ENCODE measurements at places on chromosomes 3 and 15.

GRCh38 chr3:144744473-144744872 lies 772.9 kb downstream of the DIPK2A start:
- H3K36me3 ChIP-seq = no peaks in the 10 kb centered on the region
- H3K4me3 ChIP-seq = no peak overlapping the region
- H3K27ac ChIP-seq = no peak overlapping the region
- H3K27me3 ChIP-seq = no peaks in the 10 kb centered on the region
- H3K4me1 ChIP-seq = no peaks in the 10 kb centered on the region
- no peak for DNase-seq

- no peaks in the 10 kb centered on the region for H3K4me1 ChIP-seq
- DNase-seq = no peak
- no peaks in the 10 kb centered on the region for H3K36me3 ChIP-seq
- H3K4me3 ChIP-seq = no peak overlapping the region
- no peak overlapping the region for H3K27ac ChIP-seq
These were observed 567.1 kb downstream of the EDEM1 start for GRCh38 chr3:5754602-5755001.

DNA sequence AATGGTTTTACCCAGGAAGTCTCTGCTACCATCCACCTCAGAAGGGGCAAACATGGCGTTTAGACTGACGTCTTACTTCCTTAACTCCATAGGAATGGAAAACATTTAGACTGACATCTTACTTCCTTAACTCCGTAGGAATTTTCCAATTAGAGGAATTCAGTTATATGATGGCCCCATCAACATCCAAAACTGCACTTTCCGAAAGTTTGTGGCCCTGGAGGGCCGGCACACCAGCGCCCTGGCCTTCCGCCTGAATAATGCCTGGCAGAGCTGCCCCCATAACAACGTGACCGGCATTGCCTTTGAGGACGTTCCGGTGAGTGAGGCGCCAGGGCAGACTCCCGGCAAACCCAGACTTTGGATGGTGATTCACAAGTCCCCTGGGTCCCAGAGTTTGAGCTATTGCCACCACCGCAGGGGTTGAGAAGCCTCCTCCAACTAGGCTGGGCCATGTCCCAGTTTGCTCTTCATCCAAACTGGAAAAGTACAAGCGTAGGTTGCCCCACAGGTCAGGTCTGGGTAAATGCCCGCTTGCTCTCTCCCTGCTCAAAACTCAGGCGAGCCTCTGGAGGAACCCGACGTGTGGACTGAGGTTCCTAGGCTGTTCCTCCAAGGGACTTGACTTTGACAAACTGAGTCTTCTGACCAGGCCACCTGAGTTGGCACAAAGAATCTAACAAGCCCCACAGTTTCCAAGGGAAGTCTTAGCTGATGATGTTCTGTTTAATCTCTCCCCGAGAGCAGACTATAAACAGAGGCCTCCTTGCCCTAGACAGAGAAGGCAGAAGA lies 57.7 kb downstream of the MESD start:
- no peak overlapping the region for H3K27ac ChIP-seq
- H3K27me3 ChIP-seq = no peaks in the 10 kb centered on the region
- DNase-seq = no peak

GRCh38 chr3:32975891-32976595 lies 24.6 kb downstream of the CCR4 start:
- no peak for DNase-seq
- H3K27ac ChIP-seq = no peak overlapping the region
- no peaks in the 10 kb centered on the region for H3K36me3 ChIP-seq
- no peaks in the 10 kb centered on the region for H3K27me3 ChIP-seq

DNA sequence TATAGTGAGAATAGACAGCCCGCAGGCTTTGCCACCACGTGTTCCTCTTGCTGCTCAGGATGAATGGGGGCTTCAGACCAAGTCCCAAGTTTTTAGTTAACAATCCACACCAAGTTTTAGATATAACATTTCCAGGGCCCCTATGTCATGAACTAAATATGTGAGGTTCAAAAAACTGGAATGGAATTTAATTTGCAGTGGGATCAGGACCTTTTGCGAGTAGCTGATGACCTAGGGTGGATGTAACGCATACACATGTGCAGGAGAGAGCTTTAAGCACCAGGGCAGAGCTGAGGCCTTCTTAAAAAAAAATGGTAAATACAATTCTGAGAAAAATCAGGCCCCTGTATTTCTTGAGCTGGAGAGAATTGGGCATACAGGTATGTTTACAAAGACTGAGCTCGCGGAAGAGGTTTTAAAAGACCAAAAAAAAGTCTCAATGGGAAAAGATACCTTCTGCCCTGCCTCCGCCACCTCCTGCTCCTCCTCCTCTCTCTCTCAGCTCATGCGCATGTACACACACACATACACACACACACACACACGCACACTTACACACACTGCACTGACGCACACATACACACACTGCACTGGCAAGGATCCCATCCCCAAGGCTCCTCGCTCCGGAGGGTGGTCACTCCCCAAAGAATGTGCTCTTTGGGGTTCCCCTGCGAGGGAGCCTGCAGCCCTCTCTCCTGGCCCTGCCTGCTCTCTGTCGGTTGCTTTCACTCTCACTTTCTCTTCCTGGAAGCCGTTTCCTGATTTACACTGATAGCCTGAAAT lies 48.2 kb upstream of the IGF1R start:
- H3K27me3 ChIP-seq = no peaks in the 10 kb centered on the region
- peak overlapping the region; percentile 11 for H3K27ac ChIP-seq
- H3K36me3 ChIP-seq = no peaks in the 10 kb centered on the region
- no peak for DNase-seq

DNA sequence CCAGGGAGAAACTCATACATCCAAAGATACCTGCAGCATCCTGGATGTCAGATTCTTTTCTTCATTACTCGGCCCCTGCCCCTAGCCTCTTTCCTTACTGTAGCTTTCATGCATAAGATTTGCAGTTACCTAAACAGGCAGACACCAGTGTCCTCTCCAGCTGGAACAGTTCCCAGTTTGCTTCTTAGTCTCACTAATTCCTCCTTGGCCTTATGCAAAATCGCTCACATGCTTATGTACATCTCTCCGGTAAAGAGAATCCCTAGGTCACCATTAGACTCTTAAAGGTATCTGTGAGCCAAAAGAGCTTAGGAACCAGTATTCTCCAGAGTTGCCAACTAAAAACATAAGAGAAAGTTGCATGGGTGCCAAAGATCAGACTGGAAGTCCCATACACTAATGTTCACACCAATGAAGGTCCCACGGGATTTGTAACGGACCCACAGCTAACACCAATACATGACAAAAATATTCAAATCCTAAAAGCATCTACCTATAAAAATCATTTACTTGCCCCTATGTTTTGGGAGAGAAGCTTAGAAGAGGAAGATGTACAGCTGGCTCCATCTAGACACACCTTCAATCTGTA lies 66.6 kb downstream of the CBLB start:
- no peaks in the 10 kb centered on the region for H3K27me3 ChIP-seq
- no peak for DNase-seq
- H3K36me3 ChIP-seq = no peaks in the 10 kb centered on the region
- H3K4me1 ChIP-seq = peaks cover 36% of the 10 kb centered on the region

DNA sequence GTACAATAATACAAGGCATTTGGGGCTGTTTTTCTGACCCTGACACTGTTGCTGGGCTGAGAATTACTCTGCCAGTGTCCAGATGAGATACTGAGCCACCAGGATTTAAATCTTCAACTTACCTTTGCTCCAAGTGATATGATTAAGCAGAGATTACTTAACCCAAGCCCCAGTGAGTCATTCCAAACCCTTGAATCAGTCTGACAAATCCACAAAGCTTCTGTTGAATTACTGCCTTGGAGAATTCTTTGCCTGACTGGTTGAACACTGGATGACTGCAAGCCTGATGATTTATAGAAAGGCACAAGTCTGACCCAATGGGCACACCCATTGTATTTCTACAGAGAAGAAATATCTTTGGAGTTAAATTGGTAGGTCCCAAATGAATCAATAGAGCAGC lies 88.2 kb upstream of the TSC22D2 start:
- peak overlapping the region; percentile 43 for H3K27ac ChIP-seq
- no peaks in the 10 kb centered on the region for H3K36me3 ChIP-seq
- H3K4me1 ChIP-seq = peaks cover 12% of the 10 kb centered on the region
- peak; percentile 94 for DNase-seq
- H3K27me3 ChIP-seq = no peaks in the 10 kb centered on the region

DNA sequence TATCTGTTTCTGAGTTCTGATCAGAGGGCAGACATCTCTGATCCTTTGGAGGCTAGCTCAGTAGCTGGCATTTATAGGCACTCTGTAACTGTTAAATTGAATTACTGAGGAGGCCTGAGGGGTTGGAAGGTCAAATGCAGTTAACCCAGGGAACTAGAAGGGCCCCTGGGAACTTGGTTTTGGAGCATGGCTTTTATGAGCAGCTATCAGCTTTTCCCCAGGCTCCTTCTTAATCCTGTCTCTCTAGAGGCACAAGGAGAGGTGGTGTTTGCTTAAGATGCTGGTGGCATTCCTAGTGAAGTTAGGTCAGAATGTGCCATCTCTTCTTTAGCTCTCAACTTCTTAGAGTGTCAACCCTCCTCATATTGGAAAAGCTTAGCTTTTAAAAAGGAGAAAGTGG lies 128.9 kb downstream of the LPP start:
- DNase-seq = no peak
- H3K27ac ChIP-seq = no peak overlapping the region
- no peaks in the 10 kb centered on the region for H3K27me3 ChIP-seq
- H3K36me3 ChIP-seq = no peaks in the 10 kb centered on the region
- H3K4me3 ChIP-seq = no peak overlapping the region

GRCh38 chr15:69128667-69129311 lies 31.6 kb upstream of the GLCE start:
- no peak for DNase-seq
- H3K27me3 ChIP-seq = no peaks in the 10 kb centered on the region
- no peaks in the 10 kb centered on the region for H3K36me3 ChIP-seq
- no peak overlapping the region for H3K27ac ChIP-seq

DNA sequence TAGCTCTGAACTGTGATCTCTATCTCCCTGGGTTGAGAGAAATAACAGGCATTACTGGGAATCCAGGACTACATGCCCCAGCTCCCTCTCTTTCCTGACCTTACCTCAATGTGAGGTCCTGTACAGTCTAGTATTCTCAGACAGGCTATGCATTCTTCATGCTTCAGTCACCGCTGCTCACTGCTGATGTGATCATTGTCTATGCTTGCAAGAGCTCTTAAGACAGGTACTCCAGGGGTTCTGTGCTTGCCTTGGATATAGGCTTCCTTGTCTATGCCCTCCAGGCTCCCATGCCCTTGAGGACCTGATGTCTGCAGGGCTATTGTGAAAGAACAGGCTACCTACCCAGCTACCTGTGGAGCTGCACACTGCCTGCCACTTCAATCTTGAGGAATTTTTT lies 183.6 kb downstream of the MBNL1 start:
- H3K27me3 ChIP-seq = no peaks in the 10 kb centered on the region
- peaks cover 9% of the 10 kb centered on the region for H3K36me3 ChIP-seq
- no peak overlapping the region for H3K4me3 ChIP-seq

GRCh38 chr15:25903024-25903581 lies 40.0 kb upstream of the ATP10A start:
- H3K4me1 ChIP-seq = no peaks in the 10 kb centered on the region
- H3K27me3 ChIP-seq = no peaks in the 10 kb centered on the region
- no peak overlapping the region for H3K27ac ChIP-seq
- no peaks in the 10 kb centered on the region for H3K36me3 ChIP-seq
- no peak for DNase-seq

- no peaks in the 10 kb centered on the region for H3K27me3 ChIP-seq
- H3K27ac ChIP-seq = no peak overlapping the region
- no peak for DNase-seq
- H3K4me1 ChIP-seq = no peaks in the 10 kb centered on the region
- H3K4me3 ChIP-seq = no peak overlapping the region
These were observed 758.4 kb upstream of the ROBO1 start for GRCh38 chr3:80526153-80526552.

GRCh38 chr3:3745693-3746092 lies 53.5 kb upstream of the LRRN1 start:
- no peaks in the 10 kb centered on the region for H3K36me3 ChIP-seq
- no peak overlapping the region for H3K27ac ChIP-seq
- no peak overlapping the region for H3K4me3 ChIP-seq
- H3K27me3 ChIP-seq = no peaks in the 10 kb centered on the region
- no peak for DNase-seq

- no peak for DNase-seq
- peaks cover 9% of the 10 kb centered on the region for H3K4me1 ChIP-seq
- no peaks in the 10 kb centered on the region for H3K36me3 ChIP-seq
- no peaks in the 10 kb centered on the region for H3K27me3 ChIP-seq
These were observed 549.8 kb downstream of the NSUN3 start for GRCh38 chr3:94612631-94613030.

GRCh38 chr15:99212406-99212805 lies 37.0 kb downstream of the TTC23 start:
- no peaks in the 10 kb centered on the region for H3K36me3 ChIP-seq
- no peak overlapping the region for H3K27ac ChIP-seq
- H3K4me3 ChIP-seq = no peak overlapping the region
- DNase-seq = no peak
- no peaks in the 10 kb centered on the region for H3K27me3 ChIP-seq

- H3K4me1 ChIP-seq = peaks cover 16% of the 10 kb centered on the region
- H3K27me3 ChIP-seq = no peaks in the 10 kb centered on the region
- no peaks in the 10 kb centered on the region for H3K36me3 ChIP-seq
- no peak for DNase-seq
- no peak overlapping the region for H3K4me3 ChIP-seq
These were observed 67.9 kb downstream of the DCUN1D1 start for GRCh38 chr3:182912474-182912873.

- H3K4me3 ChIP-seq = no peak overlapping the region
- DNase-seq = no peak
- no peaks in the 10 kb centered on the region for H3K4me1 ChIP-seq
- no peak overlapping the region for H3K27ac ChIP-seq
- H3K27me3 ChIP-seq = no peaks in the 10 kb centered on the region
- H3K36me3 ChIP-seq = no peaks in the 10 kb centered on the region
These were observed 515.4 kb downstream of the DIPK2A start for GRCh38 chr3:144487011-144487410.

DNA sequence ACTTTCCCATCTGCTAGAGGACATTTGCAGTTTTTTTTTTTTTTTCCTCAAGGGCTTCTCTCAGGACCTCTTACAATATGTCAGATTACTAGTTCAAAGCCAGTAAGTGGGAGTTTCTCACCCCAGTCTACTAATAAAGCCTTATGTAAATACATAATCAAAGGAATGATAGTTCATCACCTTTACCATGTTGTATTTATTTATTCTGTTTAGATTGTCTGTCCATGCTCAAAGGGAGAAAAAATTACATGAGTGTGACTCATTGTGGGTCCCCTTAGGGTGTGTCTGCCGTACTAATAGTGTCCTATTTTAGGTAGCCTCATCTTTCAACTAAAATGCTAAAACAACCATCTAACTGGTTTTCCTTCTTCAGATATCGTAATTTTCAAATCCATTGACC lies 917.6 kb downstream of the EPHA3 start:
- H3K27me3 ChIP-seq = no peaks in the 10 kb centered on the region
- no peak overlapping the region for H3K4me3 ChIP-seq
- DNase-seq = no peak
- no peak overlapping the region for H3K27ac ChIP-seq

- no peak overlapping the region for H3K27ac ChIP-seq
- H3K36me3 ChIP-seq = no peaks in the 10 kb centered on the region
- no peak overlapping the region for H3K4me3 ChIP-seq
These were observed 42.6 kb upstream of the TMCO5A start for GRCh38 chr15:37891766-37892368.

- H3K4me1 ChIP-seq = no peaks in the 10 kb centered on the region
- no peaks in the 10 kb centered on the region for H3K27me3 ChIP-seq
- H3K27ac ChIP-seq = no peak overlapping the region
- H3K4me3 ChIP-seq = no peak overlapping the region
- no peaks in the 10 kb centered on the region for H3K36me3 ChIP-seq
- DNase-seq = no peak
These were observed 41.4 kb downstream of the SIDT1 start for GRCh38 chr3:113573728-113574127.

GRCh38 chr15:27906802-27907201 lies 192.3 kb downstream of the OCA2 start:
- no peaks in the 10 kb centered on the region for H3K27me3 ChIP-seq
- H3K4me1 ChIP-seq = no peaks in the 10 kb centered on the region
- no peaks in the 10 kb centered on the region for H3K36me3 ChIP-seq
- H3K27ac ChIP-seq = no peak overlapping the region
- no peak for DNase-seq
- H3K4me3 ChIP-seq = no peak overlapping the region

All from keratinocyte (primary cell).